ENCODE measurements at places on chromosomes 1 and 21. TPM values are rescaled to one million over a fixed set of nuclear protein-coding genes. Genes with fewer than 3 reads are reported as not detected.
A peak's percentile ranks its signal among the peaks of the same experiment; 100 is the strongest.

DNA sequence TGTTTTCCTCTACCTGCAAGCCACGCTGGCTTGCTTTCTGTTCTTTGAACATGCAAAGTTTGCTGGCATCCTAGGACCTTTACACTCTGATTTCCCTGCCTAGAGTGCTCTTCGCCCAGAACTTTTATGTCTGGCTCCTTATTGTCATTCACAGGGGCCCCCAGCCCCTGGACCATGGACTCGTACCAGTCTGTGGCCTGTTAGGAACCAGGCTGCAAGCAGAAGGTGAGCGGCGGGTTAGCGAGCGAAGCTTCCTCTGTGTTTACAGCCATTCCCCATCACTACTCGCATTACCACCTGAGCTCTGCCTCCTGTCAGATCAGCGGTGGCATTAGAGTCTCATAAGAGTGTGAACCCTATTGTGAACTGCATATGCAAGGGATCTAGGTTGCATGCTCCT is 73.0 kb downstream of the ATG4C start:
- no peaks in the 10 kb centered on the region for H3K4me1 ChIP-seq
- H3K36me3 ChIP-seq = no peaks in the 10 kb centered on the region
- no peak for DNase-seq
- no peaks in the 10 kb centered on the region for H3K27me3 ChIP-seq
- H3K27ac ChIP-seq = no peak overlapping the region

REN gene
- not detected for total RNA-seq

GRCh38 chr1:47786316-47786715 is 210.9 kb downstream of the TRABD2B start:
- H3K27me3 ChIP-seq = no peaks in the 10 kb centered on the region
- no peak for DNase-seq
- no peaks in the 10 kb centered on the region for H3K36me3 ChIP-seq
- peak overlapping the region; percentile 39 for H3K27ac ChIP-seq
- peaks cover 56% of the 10 kb centered on the region for H3K4me1 ChIP-seq

RAB7B gene
- total RNA-seq = 12.0 TPM

DNA sequence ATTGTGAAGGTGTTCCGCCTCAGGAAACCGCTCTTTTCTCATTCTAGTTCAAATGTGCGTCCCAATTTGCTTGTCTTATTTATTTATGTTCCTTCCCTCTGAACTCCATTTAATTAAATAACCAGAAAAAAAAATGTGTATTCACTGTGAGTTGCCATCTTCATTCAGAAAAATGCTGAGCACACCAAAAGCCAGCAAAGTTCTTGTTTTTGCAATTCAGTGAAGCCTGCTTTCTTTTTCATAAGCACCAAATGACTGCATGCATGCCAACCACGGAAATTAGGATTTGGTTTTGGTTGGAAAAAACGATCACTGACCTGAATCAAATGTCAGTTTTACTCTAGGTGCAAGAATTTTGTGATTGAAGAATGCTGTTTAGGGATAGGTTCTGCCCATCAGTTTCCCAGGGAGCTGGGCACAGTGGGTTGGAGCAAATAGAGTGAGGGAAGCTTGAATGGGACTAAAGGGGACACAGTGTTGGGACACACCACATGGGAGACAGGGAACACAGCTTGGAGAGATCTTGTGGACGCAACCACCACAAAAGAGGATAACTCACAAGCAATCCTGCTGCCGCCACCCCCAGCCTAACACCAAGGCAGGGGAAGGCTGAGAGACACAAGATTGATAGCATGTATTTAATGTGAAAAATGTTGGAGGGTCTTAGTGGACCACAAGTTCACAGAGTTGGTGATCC is 183.4 kb upstream of the GALNT2 start:
- H3K36me3 ChIP-seq = no peaks in the 10 kb centered on the region
- no peak overlapping the region for H3K4me3 ChIP-seq
- H3K27ac ChIP-seq = no peak overlapping the region
- peaks cover 37% of the 10 kb centered on the region for H3K4me1 ChIP-seq
- H3K27me3 ChIP-seq = no peaks in the 10 kb centered on the region
- no peak for DNase-seq

CELA3A gene
- 6.6 TPM for total RNA-seq

DISC1 gene
- total RNA-seq = 13.1 TPM

DNA sequence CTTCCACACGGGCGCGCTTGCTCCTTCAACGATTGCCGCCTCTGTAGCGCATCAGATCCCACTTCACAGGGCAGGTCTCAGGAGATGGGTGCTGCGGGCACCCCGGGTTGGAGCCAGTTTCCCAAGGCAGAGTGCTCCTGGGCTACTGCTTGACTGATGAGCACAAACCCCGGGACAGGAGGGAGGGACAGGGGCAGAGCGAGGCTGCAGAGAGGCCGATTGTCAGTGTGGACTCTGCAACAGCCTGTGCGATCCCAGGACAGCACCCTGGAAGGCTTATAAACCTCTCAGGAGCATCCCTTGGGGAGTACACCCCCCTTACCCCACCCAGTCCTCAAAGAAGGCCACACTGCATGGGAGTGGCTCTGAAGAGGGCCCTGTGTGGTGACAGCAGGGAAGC is 28.0 kb upstream of the BACE2 start:
- no peak for DNase-seq
- H3K27me3 ChIP-seq = no peaks in the 10 kb centered on the region
- no peak overlapping the region for H3K27ac ChIP-seq
- no peaks in the 10 kb centered on the region for H3K36me3 ChIP-seq
- H3K4me1 ChIP-seq = peaks cover 7% of the 10 kb centered on the region
- no peak overlapping the region for H3K4me3 ChIP-seq

DNA sequence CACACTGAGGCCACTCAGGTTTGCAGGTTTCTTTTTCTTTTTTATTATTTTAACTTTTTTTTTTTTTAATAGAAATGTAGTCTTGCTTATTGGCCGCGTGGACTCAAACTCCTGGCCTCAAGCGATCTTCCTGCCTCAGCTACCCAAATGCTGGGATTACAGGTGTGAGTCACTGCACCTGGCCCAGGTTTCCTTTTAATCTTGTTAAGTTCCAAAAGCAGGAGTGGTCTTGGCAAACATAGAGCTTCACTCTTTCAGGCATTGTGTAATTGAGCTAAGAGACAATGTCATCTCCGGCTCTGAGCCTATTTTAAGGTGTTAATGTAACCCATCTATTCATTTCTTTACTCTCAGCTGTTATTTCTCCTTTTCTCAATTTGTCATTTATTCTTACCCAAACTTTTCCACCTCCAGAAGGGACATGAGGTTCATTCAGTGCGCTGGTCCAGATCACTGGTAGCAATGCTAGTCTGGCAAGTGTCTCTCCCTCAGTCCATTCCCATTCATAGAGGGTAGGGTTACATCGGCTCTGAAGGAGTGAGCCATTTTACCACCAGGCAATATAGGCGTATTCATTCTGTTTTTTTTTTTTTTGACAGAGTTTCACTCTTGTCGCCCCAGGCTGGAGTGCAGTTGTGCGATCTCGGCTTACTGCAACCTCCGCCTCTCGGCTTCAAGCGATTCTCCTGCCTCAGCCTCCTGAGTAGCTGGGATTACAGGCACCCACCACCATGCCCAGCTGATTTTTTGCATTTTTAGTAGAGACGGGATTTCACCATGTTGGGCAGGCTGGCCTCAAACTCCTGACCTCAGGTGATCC is 11.3 kb upstream of the MFSD2A start:
- H3K27ac ChIP-seq = no peak overlapping the region
- no peak for DNase-seq
- no peaks in the 10 kb centered on the region for H3K4me1 ChIP-seq
- no peak overlapping the region for H3K4me3 ChIP-seq
- no peaks in the 10 kb centered on the region for H3K27me3 ChIP-seq
- no peaks in the 10 kb centered on the region for H3K36me3 ChIP-seq

IVNS1ABP gene
- 72.0 TPM for total RNA-seq

DNA sequence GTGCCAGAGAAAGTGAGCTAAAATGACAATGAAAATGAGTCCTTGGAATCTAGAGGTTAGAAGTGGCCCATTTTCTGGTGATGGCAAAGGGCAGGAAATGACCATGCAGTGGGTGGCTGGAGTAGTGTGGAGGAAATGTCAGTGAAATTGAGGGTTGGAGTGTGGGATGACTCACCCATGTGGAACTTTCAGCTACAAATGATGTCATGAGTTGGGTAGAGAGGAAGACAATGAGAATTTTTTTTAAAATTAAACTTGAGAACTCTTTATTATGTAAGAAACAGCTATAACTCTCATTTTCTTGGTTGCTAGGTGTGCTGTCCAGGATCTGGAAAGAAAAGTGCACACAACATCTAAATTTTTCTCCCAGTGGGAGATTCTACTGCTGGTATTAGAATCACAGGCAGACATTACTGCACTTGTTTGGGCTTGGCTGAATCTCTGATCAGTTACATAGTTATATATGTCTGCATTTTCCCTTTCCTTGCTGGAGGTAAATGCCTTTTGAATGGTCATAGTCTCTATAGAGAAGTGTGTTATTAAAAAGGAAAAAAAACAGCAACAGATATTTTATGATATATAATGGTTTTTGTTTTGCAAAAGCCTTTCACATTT is 56.8 kb upstream of the GNG12 start:
- no peak for DNase-seq
- H3K36me3 ChIP-seq = no peaks in the 10 kb centered on the region
- no peaks in the 10 kb centered on the region for H3K27me3 ChIP-seq
- H3K27ac ChIP-seq = no peak overlapping the region
- no peaks in the 10 kb centered on the region for H3K4me1 ChIP-seq

DNA sequence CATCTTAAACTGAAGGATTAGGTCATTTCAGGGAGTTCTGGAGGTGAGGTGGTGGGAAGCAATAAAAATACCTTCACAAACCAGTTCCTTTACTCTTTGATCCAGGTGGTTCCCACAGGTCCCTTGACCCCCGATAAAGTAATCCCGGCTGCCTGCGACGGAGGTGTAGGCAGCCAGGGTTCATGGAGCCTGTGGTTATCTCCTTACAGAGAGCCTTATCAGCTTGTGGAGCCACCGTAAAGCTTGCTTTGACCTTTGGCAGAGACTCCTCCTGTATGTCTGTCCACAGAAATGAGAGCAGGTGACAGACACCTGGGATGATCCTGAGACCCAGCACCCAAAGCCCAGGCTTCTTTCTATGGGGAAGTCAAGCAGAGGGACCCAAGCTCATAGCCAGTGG is 243.4 kb downstream of the KIF26B start:
- H3K36me3 ChIP-seq = no peaks in the 10 kb centered on the region
- no peak for DNase-seq
- no peaks in the 10 kb centered on the region for H3K27me3 ChIP-seq
- H3K4me1 ChIP-seq = no peaks in the 10 kb centered on the region
- H3K4me3 ChIP-seq = no peak overlapping the region

- H3K27ac ChIP-seq = no peak overlapping the region
- H3K27me3 ChIP-seq = no peaks in the 10 kb centered on the region
- no peaks in the 10 kb centered on the region for H3K36me3 ChIP-seq
- no peak overlapping the region for H3K4me3 ChIP-seq
- no peaks in the 10 kb centered on the region for H3K4me1 ChIP-seq
Measured at GRCh38 chr1:57302812-57303596, 120.9 kb downstream of the DAB1 start.

FMO3 gene
- 4.2 TPM for total RNA-seq

AGPAT3 gene
- total RNA-seq = 32.8 TPM

DNA sequence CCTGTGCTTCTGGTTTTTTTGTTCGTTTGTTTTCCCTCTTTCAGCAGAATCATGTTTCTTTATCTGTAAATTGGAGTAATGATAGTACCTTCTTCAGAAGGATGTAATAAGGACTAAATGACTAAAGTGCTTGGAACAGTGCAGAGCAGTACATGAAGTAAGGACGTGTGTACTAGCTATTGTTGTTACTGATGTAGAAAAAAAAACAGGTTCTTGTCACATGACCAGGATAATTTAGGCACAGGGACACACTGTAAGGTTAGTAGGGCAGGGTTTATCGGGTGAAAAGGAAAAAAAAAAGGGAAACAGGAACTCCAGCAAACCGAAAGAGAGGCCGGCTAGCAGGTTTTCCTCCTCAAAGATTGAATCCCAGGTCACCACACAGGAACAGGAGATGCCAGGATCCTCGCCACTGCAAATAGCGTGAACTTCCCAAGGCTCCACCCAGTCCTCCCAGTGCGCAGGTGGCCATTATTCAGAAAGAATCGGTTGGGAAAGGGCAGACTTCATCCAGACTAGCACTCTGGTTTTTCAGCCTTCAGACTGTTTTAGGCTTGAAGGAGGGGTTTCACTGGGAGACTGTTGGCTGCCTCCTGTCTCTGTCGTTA is 63.8 kb upstream of the PRRC2C start:
- H3K36me3 ChIP-seq = no peaks in the 10 kb centered on the region
- H3K27me3 ChIP-seq = no peaks in the 10 kb centered on the region
- DNase-seq = no peak

DNA sequence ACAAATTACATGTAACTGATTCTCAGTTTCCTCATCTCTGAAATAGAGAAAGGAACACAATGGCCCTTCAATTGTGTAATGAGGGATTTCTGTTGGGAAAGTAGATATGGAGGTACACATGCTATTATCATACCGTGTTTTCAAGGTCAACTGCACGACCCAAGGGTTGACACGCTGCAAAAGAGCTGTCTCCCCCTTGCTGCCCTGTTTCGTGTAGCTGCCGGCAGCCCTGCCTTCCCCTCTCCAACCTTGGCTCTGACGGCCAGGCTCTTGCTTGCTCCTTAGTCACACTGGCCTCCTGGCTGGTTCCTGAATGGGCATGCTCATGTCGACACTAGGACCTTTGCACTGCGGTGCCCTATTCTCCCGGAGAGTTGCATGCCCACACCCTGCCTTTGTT is 134.4 kb downstream of the GALNT2 start:
- no peak overlapping the region for H3K4me3 ChIP-seq
- peaks cover 7% of the 10 kb centered on the region for H3K4me1 ChIP-seq
- no peak for DNase-seq
- H3K27me3 ChIP-seq = no peaks in the 10 kb centered on the region
- H3K27ac ChIP-seq = no peak overlapping the region

DNA sequence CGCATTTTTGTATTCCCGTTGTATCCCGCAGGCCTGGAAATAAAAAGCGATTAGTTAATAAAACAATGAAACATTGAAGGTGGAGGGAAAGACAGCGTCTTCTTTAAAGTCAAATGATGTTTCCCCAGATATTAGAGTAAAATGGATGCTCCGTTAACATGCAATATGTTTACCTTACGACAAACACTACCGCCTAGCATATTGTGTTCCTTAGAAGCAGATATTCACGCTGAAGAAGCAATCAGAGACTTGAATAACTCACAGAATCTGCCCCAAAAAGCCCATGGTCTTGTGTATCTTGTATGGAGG is 583 bp upstream of the B4GALT3 start:
- peaks cover 29% of the 10 kb centered on the region for H3K4me1 ChIP-seq
- H3K27ac ChIP-seq = peak overlapping the region; percentile 83
- peak overlapping the region; percentile 82 for H3K4me3 ChIP-seq
- peaks cover 9% of the 10 kb centered on the region for H3K36me3 ChIP-seq

All from thoracic aorta (tissue), 2 donors.